ENCODE measurements at places on chromosomes 4 and X.

DNA sequence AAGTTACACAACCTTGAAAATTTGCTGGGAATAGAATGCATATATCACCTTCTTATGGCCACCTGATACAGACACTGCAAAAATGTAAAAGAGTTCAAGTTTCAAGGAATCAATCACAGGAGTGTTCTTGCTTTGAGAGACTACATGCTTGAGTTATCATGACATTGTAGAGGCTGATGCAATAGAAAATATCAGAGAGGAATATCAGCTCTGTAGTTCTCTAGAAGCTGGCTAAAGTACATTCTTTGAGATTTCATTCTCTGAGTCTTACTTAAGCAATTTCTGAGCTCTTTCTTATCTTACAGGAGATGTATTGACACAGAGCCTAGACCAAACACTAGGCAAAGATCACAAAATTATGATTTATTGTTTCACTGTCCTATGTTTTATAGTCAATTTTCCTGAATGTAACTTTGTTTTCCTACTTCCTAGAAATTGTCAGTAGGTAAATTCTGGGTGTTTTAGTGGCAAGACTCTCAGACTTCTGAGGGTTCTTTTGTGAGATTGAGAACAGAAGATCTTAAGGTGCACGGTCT, 152.1 kb upstream of the HPGD start:
- no peak for DNase-seq

DNA sequence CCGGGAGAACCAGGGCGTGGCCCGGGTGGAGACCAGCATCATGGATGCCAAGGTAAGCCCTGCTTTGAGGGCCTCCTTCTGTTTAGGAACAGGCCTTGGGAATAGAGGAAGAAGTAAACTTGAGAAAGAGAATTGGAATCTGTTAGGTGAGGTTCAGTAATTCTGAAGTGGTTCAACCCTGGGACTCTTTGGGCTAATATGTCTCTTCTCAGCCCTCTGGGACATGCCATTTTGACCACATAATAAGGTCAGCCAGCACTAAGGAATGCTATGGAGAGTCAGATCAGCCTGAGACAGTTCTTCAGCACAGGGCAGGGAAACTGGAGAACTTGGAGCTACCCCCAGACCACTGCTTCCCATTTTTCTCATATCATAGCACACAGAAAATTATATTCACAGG, 63.3 kb upstream of the PRPS1 start:
- no peak for DNase-seq

- DNase-seq = no peak
Observed at GRCh38 chr4:122671919-122672490, 51.1 kb upstream of the IL21 start.

DNA sequence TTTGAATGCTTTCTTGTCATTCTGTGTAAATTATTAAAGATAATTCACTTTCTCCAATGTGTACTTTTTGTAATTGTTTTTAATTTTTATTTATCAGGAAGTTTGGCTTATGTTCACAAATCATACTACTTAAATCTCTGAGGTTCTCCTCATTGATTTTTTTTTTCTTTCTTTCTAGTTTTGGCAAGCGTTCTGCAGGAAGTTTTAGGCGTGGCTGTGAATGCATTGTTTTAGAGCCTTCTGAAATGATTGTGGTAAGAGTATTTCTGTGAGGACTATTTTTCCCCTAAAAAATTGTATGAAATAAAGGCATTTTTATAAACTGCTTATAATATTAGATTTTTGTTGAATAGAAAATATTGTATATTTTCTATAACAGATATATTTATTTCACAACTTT, 135.8 kb downstream of the RAPGEF2 start:
- DNase-seq = no peak

- no peak for DNase-seq
Observed at GRCh38 chr4:158371158-158371557, 150.5 kb upstream of the RXFP1 start.

DNA sequence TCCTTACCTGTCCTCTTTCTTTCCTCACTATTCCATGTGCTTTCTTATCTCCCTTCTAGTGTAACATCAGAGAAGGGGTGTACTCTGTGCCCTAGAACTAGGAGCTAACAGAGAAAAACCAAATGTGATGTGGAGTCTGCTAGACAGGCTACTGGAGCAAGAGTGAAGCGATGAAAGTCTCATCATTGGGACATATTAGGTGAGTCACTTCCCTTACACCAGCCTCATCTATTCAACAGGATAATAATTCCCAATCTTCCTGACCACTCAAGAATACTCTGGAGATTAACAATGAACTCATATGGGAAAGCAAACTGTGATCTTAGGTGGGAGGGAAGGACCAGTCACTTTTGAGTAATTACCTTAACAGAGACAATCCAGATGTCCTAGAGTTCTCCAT, 58.1 kb downstream of the RAB40A start:
- DNase-seq = no peak

DNA sequence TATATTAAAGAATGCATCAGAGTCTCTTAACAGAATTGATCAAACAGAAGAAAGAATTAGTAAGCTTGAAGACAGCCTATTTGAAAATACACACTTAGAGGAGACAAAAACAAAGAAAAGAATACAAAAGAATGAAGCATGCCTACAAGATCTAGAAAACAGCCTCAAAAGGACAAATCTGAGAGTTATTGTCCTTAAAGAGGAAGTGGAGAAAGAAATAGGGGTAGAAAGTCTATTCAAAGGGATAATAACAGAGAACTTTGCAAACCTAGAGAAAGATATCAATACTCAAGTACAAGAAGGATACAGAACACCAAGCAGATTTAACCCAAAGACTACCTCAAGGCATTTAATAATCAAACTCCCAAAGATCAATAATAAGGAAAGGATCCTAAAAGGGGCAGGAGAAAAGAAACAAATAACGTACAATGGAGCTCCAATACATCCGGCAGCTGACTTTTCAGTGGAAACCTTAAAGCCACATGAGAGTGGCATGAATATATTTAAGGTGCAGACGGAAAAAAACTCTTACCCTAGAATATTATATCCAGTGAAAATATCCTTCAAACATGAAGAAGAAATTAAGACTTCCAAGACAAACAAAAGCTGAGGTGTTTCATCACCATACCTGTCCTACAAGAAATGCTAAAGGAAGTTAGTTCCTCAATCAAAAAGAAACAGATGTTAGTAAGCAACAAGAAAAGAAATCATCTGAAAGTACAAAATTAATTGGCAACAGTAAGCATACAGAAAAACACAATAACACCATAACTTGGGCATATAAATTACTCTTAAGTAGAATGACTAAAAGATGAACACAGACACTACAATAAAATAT, 36.1 kb downstream of the LRBA start:
- no peak for DNase-seq

DNA sequence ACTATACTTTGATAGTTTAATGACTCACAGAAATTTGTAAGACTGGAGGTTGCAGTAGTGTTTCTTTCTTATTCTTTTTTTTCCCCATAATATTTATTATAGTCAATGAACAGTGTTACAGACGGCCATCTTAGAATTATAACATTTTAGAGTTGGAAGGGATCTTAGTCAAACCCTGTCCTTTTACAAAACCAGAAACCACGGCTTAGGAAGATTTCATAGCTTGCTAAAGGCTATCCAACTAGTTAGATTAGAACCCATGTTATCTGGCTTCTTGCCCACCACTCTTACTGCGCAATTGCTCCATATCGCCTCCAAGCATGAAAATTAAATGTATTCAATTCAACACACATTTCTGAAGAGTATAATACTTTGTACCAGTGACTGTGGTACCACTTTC, 1.1 kb downstream of the XIAP start:
- no peak for DNase-seq

- DNase-seq = no peak
Observed at GRCh38 chrX:3346501-3347259, at the start of gene MXRA5. TSS of gene MXRA5 (minus strand) at chrX:3346652. CDS start at chrX:3343833, 2,819 bp downstream.

DNA sequence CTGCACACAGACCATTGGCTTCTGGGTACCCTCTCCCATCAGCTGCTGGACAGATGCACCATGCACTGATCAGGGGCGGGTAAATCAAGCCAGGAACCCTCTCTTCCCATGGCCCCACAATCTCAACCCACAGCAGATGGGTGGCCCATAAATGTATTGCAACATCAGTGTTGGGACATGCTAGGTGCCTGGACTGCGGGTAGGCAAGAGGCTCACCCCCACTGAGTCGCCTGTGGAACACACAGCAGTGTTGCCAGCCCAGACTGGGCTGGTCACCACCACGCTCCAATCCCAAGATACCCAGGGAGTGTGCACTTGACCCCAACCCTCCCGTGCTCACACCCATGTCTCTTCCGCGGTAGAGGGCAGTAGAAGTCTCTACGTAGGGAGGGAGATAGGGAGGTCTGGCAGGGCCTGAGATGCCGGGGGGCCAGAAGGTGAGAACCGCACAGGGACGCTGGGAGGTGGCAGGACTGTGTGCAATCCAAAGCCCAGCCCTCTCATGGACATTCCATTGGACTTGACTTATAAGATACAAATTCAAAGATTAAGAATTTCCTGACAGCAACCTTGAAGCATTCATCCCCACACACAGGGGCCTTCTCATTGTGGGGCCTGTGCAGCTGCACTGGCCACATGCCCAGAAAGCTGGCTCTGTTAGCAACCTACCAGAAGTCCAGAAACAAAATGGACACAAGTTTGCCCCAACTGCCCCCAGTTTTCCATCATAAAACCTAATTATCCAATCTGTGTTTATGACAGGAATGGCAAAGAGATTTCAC, 183.7 kb downstream of the NSUN7 start:
- DNase-seq = no peak

- no peak for DNase-seq
Observed at GRCh38 chr4:166121897-166122296, 248.9 kb downstream of the TLL1 start.

- no peak for DNase-seq
Observed at GRCh38 chr4:181968371-181968770, 274.8 kb upstream of the TENM3 start.

DNA sequence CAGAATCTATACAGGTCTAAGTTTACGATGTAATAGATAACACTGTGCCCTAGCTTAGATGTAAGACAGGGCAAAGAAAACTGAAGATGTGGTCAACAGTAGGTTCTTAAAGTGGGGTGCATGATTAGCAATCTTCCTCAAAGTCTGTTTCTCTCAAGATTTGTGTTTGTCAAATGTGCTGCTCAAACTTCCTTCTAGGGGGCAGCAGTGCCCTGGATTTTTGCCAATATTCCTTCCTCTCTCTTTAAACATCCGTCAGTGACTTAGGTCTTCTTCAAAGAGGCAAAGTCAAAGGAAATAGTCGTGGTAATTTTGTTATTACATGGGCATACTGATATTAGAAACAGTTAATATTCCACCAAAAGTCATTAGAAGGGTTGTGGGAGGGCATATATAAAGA, 4.2 kb upstream of the PDHA2 start:
- no peak for DNase-seq
